ENCODE measurements at places on chromosomes 16 and 17. TPM values are rescaled to one million over a fixed set of nuclear protein-coding genes. Genes with fewer than 3 reads are reported as not detected.

Gene LITAFD
- total RNA-seq = not detected

Gene SLC13A2
- not detected for total RNA-seq

Gene KRT28
- total RNA-seq = not detected

Gene CPNE7
- total RNA-seq = 3.6 TPM

Gene ZG16
- not detected for total RNA-seq

Gene ACSM3
- 0.83 TPM for total RNA-seq

Gene GPR142
- not detected for total RNA-seq

Gene TM4SF5
- not detected for total RNA-seq

Gene EPX
- not detected for total RNA-seq

Gene TBC1D3D
- not detected for total RNA-seq

Gene ASPHD1
- 7.3 TPM for total RNA-seq

Gene CCL4
- not detected for total RNA-seq

Gene TBC1D28
- total RNA-seq = not detected

Gene RCVRN
- total RNA-seq = 0.37 TPM

Gene RHBDL3
- total RNA-seq = under 0.01 TPM

Gene BEAN1
- total RNA-seq = not detected

Gene CBFA2T3
- total RNA-seq = not detected

Gene BORCS6
- total RNA-seq = 6.6 TPM

Gene TP53TG3
- not detected for total RNA-seq

Gene MYADML2
- not detected for total RNA-seq

Gene BCAR1
- total RNA-seq = 36.0 TPM

Gene HAP1
- total RNA-seq = under 0.01 TPM

Gene TSNAXIP1
- total RNA-seq = 1.2 TPM

Gene HOXB13
- total RNA-seq = 0.74 TPM
